ENCODE measurements at places on chromosomes 3 and 15.

DNA sequence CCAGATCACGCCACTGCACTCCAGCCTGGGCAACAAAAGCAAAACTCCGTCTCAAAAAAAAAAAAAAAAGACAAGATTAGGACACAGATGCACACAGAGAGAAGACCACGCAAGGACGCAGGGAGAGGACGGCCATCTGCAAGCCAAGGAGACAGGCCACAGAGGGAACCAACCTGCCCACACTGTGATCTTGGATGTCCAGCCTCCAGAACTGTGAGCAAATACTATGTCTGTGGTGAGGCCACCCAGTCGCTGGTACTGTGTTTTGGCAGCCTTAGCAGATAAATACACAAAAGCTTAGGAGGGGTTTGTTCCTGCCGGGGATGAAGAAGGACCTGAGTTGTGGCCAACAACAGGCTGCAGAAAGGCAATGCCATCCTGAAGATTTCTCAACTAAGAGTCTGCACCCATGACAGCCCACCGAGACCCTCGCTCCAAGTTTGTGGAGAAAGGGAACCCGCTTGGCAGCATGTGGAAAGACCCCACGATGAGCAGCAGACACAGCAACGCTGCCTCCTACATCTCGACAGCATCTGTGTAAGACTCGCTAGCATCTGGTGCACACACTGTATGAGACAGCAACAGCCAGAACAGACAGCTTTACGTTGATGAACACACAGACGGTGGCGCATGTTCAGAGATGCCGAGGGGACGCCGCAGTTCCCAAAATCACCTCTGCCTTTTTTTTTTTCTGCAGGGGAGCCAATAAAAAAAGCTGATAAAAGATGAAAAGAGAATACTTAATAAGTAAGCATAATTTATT lies 13.7 kb downstream of the CYFIP1 start:
- DNase-seq: no peak

- DNase-seq: no peak
Measured at GRCh38 chr3:54850484-54851018, 77.3 kb downstream of the LRTM1 start.

GRCh38 chr3:62373714-62374333 lies 474 bp upstream of the FEZF2 start:
- no peak for DNase-seq

- DNase-seq: no peak
Measured at GRCh38 chr3:108130701-108131474, 40.1 kb upstream of the CD47 start.

- no peak for DNase-seq
Measured at GRCh38 chr3:123048480-123049237, 18.2 kb upstream of the PDIA5 start.
